Bronchial epithelial cell (primary cell): ENCODE measurements at places on chromosomes 2 and 18.

DNA sequence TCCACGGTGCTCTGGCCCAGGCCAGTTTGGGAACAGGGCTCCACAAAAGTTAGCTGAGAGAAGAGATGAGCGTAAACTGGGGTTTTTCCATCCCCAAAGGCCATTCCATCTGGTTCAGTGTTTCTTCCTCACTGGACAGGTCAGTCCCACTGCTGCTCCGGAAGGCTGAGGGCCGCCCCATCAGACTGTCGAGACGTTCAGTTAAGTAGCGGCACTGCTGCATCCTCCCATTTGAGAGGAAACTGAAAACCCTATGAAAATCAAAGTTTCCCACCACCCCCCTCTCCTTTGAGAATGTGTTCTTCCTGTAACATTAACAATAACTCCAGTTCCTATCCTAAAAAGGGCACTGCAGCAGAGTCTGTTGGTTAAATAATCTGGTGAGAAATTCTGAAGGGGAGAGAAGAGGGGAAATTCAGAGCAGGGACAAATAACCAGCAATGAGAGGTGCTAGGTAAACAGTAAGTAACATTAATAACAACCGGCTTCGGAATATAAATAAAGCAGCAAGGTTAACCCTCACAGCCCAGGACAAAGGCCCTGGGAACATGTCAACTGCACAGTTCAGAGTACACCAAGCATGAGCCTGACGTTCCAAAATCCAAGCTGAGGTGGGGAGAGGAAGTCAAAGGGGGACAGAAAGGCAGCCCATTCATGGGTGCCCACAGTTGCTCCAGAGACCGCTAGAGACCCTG is 55.4 kb downstream of the UXS1 start:
- DNase-seq, result no peak

- DNase-seq, result no peak
These were observed 444 bp upstream of the MMADHC start for GRCh38 chr2:149587950-149588487.

GRCh38 chr2:224518806-224519580 is 66.2 kb downstream of the CUL3 start:
- peak; percentile 78 for DNase-seq

- DNase-seq, result no peak
These were observed 97.0 kb upstream of the EPAS1 start for GRCh38 chr2:46200100-46200690.

DNA sequence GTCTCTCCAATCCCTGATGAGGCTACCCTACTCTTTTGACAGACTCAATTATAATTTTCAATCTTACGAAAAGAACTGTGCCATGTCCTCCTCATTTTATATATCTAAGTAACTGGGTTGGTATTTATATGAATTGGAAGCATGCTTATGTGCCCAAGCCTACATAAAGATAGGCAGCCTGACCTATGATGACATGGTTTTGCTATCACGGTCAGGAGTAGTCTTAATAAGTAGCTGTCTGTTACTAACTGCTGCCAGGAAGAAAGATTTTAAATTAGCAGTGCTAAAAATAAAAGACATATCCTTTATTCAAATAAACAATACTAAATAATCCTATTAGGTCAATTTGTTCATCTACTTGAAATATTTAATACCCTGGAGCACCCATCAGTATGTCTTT is 102.0 kb upstream of the DTNA start:
- no peak for DNase-seq

GRCh38 chr2:215000721-215001120 is 137.7 kb downstream of the ABCA12 start:
- DNase-seq, result no peak

DNA sequence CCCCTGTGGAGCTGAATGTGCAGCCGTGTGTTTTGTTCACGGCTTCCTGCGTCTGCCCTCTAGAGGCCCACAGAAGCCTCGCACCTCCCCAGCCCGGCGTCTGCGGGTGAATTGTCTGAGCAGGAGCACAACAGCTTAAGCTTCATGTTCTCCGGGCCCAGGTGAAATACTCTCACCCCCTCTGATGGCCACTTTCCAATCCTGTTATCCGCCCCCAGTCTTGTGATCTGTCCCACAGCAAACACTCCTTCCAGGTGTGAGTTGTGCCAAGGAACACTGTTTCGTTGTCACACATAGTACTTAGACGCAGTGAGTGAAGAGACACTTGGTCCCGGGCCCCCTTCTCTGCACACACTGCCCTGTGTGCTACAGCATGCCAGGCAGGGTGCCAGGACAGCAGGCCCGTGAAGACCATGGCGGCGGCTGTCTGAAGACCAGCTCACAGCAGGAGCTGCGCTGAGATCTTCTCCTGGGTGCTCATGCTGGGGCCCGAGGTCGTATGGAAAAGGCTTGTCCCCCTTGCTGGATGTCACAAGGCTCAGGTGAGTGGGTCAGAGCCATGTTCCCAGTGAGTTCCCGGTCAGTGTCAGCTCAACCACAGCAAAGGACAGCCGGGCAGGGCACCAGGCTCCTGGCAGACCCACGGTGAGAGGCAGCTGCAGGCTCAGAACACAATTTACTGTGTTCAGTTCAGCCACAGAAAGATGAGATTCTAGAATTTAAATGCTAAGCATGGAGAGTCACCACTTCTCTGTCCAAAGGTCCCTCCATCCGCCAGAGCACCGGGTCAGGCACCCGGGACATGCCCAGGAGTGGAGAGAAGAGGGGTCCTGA is 6.8 kb upstream of the PXDN start:
- DNase-seq, result peak; percentile 62

DNA sequence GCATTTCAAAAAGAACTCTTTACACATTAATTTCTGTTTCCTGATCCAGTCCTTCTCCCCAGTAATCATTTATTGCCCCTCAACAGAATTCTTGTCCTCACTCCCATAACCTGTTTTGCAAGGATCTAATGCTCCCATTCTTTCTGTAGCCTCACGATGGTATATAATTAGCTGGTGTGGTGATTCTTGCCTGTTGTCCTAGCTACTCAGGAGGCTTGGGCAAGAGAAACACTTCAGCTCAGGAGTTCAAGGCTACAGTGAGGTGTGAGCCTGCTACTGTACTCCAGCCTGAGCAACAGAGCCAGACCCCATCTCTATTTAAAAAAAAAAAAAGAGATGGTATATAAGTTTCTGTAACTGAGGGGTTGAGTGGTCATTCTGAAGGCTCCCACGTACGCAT is 7.7 kb upstream of the TRAPPC8 start:
- DNase-seq, result no peak

GRCh38 chr2:186862869-186863709 is 14.1 kb upstream of the ZSWIM2 start:
- DNase-seq, result peak; percentile 93

DNA sequence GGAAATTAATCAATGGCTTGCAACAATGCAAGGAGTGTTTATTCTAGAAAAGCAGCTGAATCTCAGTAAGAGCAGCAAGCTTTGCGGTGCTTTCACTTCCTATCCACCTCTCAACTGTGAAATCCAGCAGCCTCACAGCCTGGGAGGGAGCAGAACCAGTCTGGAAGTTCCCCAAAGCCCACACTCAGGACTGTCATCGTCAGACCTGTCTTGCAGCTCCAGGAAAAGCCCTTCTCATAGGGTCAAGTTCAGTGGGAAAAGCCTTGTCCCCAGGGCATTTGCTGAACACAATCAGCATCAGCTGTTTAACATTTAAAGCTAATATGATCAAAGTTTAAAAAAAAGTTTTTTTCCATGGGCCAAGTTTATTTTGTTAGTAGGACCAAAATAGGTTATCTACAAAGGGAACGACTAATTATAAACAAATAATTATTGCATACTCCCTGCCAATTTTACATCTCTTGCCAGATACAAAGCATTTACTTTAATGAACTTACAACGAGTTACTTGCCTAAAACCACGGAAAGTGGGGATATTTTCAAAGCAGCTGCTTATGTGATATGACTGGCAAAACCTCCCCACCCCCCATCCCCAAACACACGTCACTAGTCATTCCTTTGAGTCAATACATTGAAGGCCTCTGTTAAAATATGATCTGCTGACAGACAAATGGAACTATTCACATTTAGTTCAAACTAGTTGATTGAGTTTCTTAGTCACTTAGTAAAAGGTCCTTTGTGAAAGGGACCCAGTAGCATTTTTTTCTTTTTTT is 36.8 kb downstream of the PARD6G start:
- DNase-seq, result peak; percentile 63

DNA sequence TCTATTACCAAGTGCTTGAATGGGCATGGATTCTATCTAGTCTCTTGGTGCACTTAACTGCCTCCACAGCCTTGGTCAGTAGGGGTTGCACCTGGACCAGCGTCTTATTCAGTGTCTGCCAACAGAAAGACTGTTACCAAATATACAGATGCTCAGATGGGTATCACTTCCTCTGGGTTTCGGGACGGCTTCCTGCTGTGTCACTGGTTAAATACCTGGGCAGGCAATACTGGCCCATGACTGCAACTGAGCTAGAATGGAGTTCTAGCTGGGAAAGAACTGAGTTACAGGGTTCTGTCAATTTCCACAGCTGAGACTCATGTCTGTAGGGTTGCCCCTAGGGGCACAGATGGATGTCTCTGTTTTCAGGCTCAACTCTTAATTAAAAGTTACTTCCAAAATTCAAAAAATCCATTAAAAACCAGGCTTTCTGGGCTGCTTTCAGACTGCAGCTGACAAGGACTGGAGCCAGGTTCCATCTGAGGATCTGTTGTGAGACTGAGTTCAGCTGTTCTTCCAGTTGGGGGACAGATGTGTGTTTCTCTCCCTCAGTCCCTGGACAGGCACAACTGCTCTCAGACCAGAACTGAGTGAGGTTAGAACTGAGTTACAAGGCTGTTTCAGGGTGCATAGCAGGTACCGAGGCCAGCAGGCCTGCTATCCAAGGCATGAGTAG is 789.6 kb upstream of the SLC8A1 start:
- DNase-seq, result no peak

DNA sequence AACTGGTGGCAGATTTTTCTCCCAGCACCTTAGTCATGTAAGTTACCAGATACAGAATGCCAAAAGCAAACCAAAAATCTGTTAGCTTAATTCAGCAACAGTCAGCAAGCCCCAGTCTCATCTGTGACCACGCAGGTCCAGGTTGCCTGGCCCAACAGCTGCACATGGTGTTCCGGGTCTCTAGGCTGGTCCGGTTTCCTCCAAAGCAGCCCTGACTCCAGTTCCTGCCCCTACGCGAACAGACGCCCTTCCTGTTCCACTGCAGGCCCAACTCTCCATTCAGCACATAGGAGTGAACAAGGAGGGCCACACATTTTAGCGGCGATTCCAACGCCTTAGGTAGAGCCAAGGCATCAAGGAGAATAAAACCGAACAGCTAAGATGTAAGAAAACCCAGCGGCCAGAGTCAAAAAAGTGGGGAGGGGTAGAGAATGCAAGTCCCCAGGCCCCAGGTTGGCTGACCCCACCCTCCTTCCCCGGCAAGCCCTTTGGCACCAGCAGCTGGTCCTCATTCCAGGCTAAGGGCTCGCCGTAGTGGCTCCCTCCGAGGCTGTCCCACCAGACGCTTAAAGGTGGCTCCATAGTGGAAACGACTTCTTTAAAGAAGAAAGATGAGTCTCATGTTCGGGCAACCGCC is 1.5 kb downstream of the STK25 start:
- DNase-seq, result no peak

- DNase-seq, result no peak
These were observed 157.9 kb downstream of the PXDN start for GRCh38 chr2:1586251-1586922.

GRCh38 chr2:218009231-218009630 is 6.4 kb upstream of the TNS1 start:
- DNase-seq, result no peak

DNA sequence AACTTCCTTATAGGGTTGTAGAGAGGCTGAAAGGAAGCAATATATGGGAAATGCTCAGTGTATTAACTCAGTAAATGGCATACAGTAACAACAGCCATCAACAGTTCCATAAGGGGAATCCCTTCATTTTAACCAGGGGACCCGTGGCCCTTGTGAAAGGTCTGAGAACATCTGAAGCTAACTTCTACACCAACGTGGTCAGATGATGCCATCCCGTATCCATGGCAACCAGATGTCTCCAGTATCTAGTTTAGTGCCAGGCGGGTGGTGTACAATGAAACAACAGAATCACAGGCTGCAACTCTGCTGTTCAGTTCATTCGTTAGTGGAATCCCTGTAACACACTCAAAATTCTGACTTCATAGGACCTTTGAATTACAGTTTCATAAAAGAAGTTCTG is 162.3 kb downstream of the TGIF1 start:
- no peak for DNase-seq

DNA sequence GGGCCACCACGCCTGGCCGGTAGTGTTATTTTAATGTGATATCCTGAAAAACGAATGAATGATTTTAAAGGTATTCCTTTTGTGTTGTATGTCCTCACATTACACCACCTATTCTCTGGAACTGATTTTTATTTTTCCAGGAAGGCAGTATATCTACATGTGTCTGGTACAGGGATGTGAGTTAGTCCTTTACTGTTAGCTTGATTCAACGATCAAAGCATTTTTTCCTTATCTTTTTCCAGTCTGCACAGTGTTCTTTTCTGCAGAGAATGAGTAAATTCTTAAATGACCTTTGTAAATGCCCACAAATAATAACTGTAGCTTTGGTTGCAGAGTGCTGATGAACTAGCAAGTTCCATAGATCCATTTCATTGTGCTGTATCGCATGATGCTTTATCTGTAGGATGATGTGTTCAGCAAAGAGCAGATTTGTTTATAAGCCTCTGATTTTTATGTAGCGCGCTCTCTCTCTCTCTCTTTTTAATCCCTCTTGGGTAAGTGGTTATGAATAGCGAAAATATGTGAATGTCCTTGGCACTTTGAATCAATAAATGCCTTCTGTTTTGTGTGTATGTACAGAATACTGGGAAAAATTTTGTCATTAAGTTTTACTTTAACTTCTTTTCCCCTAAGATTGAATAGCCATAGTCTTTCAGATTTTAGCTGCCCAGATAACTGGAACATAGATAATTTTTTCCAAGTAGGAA is 82.5 kb upstream of the EML6 start:
- DNase-seq, result no peak

GRCh38 chr2:130851624-130852382 is 15.1 kb downstream of the ARHGEF4 start:
- peak; percentile 26 for DNase-seq

GRCh38 chr18:57813245-57813644 is 10.1 kb upstream of the ATP8B1 start:
- peak; percentile 92 for DNase-seq

DNA sequence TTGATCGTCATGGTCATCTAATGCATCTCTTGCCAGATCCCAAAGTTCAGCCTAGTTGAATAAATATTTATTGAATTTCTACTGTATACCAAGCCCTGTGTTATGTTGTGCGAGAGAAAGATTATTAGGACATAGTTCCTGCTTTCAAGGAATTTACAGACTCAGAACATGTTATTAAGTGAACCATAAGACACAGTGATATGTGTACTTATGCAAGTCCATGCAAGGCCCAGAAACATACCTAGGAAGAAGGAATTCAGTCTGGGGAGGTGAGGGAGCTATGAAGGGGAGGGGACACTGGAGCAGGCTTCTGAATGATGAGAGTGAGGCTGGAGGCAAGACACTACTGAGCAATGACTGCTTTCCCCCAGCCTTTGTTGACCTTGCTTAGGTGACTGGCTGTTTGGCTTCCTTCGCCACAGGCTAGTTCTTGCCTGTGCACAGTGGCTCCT is 81.4 kb downstream of the ACAA2 start:
- DNase-seq, result peak; percentile 99

DNA sequence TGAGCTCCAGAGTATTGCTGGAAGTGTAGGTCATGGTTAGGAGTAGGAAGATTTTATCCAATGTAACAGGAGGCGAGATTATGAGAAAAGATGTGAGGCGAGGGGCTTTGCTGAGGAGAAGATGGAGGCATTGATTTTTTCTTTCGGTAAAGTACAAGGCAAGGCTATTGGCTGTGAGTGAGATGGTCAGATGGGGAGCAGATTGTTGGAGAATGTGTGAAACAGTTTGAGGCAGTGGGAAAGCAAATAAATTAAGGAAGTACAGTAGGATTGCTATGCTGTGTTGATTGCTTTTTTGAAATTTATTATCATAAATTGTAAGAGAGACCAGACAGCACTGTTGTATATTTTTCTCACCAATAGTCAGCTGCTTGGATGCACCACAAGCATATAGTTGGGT is 173.3 kb downstream of the KCNE4 start:
- no peak for DNase-seq
